T-cell (primary cell): ENCODE measurements at places on chromosomes 4 and X.

DNA sequence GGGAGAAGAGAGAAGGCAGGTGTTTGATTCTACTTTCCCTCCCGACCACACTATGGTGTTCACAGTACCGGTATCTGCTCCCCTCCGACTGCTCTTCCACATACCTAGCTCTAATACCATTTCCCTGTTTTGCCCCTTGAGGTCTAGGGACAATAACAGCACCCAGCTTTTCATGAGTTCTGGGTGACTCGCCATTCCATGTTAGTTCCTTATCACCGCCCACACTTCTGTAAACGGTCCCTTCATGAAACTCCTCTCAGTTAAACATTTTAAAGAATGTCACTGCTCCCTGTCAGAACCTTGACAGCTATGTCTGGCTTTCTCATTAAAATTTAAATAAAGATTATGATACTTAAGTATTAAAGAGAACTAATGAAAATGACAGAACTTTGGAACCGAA is 136.7 kb downstream of the ADAMTS3 start:
- DNase-seq: no peak

- DNase-seq: no peak
Observed at GRCh38 chr4:87089368-87089767, 131.1 kb downstream of the KLHL8 start.

DNA sequence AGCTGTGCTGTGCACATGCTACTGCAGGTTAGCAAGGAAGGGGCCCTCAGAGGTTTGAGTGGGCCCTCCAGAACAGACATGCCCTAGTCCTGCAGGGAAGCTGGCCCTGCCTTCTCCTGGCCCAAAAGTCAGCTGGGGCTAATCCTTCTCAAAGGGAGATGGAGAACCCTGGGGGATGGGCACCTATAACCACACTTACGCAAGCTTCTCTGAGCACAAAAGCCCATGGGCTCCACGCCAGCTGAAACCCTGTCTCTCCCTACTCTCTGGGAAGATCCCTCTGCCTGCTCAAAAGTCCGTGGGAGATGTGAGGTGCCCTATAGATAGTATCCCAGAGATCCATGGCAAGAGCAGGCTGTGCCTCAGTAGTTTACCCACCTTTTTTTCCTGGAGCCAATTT is 58.9 kb upstream of the DKK2 start:
- no peak for DNase-seq

DNA sequence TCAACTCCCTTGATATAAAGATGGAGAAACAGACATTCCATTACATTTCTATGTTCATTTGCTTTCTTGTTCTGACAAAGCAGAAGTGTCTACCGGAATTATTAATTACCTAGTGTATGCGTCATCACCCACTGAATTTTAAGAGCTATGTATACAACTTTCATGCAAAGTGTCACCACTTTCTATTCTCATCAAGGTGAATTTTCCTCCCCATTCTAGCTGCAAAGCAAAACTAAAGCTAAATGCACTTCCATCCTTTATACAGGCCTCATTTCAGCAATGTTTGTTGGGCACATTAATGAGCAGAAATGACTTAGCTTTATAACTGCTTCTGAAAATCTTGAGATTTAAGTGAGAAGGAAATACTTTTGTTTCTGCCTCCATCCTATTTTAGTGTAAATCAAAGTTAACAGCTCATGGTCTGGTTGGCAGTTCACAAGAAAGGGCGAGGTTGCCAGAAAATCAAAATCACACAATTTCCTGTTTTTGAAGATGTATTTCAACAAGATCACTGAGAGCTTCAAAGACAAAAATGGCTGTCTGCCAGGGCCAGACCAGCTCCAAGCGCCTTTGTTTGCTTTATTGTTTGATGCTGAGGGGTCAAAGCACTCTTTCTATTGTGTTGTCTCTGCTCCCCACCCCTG is 7.2 kb upstream of the FAM9C start:
- peak; percentile 41 for DNase-seq

GRCh38 chr4:25970226-25970675 is 56.2 kb downstream of the SMIM20 start:
- no peak for DNase-seq

- DNase-seq: no peak
Observed at GRCh38 chr4:177052211-177052934, 257.3 kb upstream of the NEIL3 start.

DNA sequence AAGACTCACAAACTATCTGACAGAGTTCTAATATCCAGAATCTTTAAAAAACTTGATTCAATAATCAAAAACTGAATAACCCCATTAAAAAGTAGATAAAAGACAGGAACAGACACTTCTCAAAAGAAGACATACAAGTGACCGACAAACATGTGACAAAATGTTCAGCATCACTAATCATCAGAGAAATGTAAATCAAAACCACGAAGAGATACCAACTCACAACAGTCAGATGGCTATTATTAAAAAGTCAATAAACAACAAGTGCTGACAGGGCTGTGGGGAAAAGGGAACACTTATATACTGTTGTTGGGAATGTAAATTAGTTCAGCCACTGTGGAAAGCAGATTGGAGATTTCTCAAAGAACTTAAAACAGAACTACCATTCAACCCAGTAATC is 138.1 kb upstream of the RASGEF1B start:
- no peak for DNase-seq

DNA sequence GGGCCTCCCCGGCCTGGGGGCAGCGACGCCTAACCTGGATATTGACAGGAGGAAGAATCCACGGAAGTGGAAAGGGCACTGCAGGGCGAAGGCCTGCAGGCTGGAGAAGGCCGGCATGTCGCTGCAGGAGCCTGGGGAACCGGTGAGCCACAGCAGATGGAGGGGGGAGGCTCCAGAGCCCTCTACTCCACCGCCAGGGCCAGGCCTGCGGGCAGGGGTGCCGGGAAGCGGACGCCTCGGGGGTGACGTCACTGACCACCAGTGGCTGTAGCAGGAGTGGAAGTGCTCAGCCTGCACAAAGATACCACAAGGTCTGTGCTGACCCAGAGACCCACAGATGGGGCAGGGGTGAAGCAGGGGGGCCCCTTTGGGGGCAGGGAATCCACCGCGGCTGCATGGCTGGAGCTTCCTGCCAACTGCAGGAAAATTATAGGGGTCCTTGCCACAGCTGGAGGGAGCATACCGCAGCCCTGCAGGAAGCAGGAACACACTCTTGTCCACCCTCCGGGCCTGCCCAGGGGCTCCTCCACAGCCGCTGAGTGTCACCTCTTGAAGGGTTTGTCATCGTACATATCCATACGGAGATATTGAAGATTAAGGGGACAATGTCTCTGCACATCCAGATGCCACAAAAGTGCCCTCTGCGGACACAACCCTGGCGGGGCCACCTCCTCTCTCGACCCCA is 7.6 kb upstream of the HTRA3 start:
- no peak for DNase-seq

DNA sequence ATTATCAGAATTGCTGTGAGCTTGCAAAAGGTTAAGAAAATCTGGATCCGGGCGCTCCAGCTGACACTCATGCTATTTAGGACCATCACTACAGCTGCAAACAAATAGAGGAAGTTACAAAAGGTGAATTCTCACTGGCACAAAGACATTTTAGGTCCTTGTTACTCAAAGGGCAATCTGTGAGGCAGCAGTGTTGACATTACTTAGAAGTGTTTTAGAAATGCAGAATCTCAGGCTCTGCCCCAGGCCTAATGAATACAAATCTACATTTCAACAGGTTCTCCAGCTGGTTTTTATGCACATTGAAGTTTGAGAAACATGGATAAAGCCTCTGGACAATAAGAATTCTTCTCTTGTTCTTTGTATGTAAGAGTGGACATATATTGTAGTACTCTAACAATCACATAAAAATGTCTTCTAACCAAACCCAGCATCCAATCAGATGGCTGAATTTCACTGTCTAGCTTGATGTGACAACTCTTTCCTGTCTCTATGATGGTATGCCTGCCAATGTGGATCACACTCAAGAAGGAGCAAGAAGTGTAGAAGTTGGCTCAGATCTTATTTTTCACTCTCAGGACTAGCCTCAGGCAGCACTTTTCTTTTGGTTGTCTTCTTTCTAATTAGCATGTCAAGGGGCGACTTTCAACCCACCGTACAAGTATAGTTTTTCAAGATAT is 18.8 kb downstream of the SLC7A11 start:
- no peak for DNase-seq
